ENCODE measurements at places on chromosomes 6 and 20.
A peak's percentile ranks its signal among the peaks of the same experiment; 100 is the strongest.

GRCh38 chr6:1986454-1987243 lies 258.8 kb downstream of the GMDS start:
- no peak for DNase-seq

GRCh38 chr6:132760256-132760655 lies 2.6 kb upstream of the VNN2 start:
- no peak for DNase-seq

- DNase-seq = no peak
Measured at GRCh38 chr20:15333170-15333569, 995.8 kb upstream of the FLRT3 start.

DNA sequence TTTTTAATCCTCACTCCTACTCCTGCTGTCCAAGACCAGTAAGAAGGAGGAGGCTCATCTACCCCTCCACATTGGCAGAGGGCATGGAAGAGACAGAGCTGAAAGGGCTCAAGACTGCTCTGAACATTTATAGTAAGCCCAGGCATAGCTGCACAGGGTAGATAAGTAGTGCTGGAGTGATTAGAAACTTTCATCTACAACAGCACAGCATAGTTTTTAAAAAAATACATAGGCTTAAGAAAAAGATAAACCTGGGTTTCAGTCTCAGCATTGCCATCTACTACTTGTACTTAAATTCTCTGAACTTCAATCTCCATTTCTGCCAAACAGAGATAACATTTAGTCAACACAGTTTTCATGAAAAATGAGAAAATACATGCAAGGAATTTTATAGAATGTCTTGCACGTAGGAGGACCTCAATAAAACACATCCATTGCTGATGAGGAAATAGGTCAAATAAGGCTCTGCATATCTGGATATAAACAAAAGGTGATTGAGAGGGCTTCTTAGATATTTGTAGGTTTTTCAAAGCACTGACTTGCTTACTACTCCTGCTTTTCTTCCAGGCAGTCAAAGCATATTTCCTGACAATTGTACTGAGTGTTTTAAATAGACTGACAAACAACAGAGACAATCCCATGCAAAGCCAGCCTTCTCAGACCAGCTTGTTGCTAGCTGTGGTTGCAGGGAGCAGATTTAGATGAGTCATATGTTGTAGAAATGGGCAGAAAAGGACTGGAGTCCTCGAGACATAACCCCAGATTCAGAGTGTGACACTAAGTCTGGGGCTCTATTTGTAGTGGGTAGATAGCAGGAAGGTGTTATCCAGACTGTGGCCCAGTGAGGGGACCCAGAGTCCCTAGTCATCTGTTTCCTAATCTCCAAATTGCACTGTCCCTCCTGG lies 107.4 kb upstream of the TAB2 start:
- no peak for DNase-seq

DNA sequence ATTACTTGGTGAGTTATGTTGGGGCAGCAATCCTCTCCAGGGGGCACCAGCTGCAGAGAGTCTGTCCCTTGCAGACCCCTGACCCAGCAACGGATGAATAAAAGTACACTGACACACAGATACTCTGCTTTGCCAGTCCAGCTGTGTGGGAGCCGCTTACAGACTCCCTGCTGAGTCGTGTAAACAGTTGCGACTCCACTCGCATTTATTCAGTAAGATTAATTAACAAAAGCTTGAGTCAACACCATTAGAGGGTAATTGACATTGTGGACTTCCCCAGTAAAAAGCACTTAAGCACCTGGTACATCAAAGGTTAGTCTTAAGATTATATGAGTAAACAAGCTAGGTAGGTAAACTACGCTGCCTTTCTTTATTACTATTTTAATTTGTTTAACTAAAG lies 92.0 kb upstream of the TMEM181 start:
- no peak for DNase-seq

- DNase-seq = no peak
Measured at GRCh38 chr6:169864148-169865020, 113.0 kb downstream of the ERMARD start.

- no peak for DNase-seq
Measured at GRCh38 chr6:128350416-128351254, 169.8 kb downstream of the PTPRK start.

DNA sequence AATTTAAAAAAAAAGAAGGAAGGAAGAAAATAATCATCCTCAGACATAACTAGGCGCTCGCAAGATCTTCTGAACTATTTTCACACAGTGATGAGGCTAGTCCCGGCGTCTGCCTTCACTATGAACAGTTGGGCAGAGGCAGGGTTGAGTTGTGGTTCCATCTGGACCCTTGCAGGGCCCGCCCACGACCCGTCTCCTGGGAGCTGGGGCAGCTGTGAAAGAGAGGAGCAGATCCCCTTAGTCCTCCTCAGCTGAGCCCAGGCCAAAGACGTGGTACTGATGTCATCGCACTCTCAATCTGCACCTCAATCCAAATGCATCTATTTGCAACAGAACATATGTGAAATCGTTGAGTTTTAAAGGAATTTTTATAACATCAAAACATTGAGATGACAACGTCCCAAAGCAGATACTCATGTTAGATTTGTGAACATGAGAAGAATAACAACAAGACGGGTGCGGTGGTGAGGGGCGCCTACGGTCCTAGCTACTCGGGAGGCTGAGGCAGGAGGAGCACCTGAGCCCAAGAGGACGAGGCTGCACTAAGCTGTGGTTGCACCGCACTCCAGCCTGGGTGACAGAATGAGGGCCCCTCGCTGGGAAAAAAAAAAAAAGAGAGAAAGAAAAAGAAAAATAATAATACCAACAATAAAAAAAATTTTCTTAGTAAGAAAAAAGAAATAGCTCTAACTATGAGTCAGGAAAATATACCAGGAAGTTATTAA lies 15.3 kb downstream of the TCFL5 start:
- no peak for DNase-seq

DNA sequence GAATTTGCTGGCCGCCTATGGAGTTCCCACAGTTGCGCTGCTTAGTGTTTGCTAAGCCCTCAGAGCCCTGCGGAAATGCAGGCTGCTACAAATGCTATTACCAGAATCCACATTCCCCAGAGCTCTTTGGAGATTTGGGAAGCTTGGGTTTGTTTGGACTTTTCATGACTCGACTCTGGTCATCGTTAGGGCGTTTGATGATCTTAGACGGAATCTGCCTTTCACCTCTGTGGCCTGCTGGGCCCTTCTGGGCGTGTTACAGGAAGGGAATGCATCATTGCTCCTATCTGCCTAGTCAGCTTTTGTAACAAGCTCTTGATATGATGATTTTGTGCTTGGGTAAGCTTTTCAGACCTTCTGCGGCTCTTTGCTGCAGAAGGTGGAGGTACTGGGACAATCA lies 50.8 kb downstream of the EYA2 start:
- no peak for DNase-seq

GRCh38 chr6:124970763-124971162 lies 8.5 kb downstream of the RNF217 start:
- no peak for DNase-seq

GRCh38 chr6:26223228-26223627 lies 136.0 kb downstream of the HFE start:
- peak; percentile 71 for DNase-seq

- no peak for DNase-seq
Measured at GRCh38 chr6:159104163-159104925, 59.6 kb upstream of the TAGAP start.

GRCh38 chr6:70706491-70707123 lies 38.9 kb downstream of the SMAP1 start:
- DNase-seq = no peak

- no peak for DNase-seq
Measured at GRCh38 chr6:157665180-157665579, 157.9 kb upstream of the SNX9 start.

DNA sequence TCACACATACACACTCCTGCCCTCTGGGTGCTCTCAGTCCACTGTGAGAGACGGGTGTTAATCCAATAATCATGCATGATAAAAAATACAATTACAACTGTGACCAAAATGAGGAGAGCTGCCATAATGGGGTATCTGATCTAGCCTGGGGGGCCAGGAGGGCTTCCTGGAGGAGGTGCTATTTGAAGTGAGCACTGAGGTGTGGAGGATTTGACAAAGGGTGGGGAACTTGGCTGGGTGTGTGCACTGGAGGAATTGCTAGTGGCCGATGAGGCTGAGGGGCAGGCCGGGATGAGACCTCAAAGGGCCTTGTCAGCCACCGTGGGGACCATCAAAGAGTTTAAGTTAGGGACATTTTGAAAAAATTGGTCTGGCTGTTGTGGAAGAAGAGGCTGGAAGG lies 34.8 kb downstream of the VSTM2L start:
- DNase-seq = no peak

DNA sequence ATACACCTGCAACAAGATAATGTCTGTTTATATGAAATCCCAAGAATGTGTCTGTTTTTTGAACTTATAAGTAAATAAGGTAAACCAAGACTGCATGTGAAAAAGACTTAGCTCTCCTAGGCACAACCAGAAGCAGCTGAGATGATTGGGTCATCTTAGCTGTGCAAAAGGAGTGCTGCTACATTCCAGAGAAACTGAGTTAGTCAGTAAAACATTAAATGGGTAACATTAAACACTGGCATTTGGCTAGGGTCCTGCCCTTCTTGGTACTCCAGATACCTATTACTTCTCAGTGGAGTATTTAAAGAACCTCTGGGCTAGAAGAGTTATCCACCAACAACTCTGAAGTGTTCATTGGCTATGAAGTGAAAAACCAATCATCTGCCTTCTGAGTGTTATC lies 47.8 kb downstream of the ILRUN start:
- DNase-seq = no peak

- DNase-seq = no peak
Measured at GRCh38 chr20:14478126-14478525, 140.7 kb upstream of the FLRT3 start.

- DNase-seq = no peak
Measured at GRCh38 chr6:53375847-53376246, 27.1 kb upstream of the ELOVL5 start.

GRCh38 chr6:170162775-170163404 lies 128.0 kb downstream of the DLL1 start:
- no peak for DNase-seq

GRCh38 chr20:24337069-24337468 lies 132.4 kb upstream of the SYNDIG1 start:
- no peak for DNase-seq

DNA sequence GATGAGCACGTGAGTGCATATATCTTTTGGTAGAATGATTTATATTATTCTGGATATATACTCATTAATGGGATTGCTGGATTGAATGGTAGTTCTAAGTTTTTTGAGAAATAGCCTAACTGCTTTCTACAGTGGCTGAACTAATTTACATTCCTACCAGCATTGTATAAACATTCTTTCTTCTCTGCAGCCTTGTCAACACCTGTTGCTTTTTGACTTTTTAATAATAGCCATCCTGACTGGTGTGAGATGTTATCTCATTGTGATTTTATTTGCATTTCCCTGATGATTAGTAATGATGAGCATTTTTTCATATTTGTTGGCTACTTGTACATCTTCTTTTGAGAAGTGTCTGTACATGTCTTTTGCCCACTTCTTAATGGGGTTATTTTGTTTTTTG lies 116.3 kb downstream of the ADTRP start:
- DNase-seq = no peak

- DNase-seq = no peak
Measured at GRCh38 chr6:145073811-145074210, 661.5 kb downstream of the EPM2A start.

GRCh38 chr6:14038467-14039437 lies 78.8 kb upstream of the CD83 start:
- DNase-seq = no peak

GRCh38 chr6:84553527-84553926 lies 210.9 kb downstream of the TBX18 start:
- no peak for DNase-seq

- no peak for DNase-seq
Measured at GRCh38 chr20:25378189-25378883, 12.3 kb downstream of the ABHD12 start.

DNA sequence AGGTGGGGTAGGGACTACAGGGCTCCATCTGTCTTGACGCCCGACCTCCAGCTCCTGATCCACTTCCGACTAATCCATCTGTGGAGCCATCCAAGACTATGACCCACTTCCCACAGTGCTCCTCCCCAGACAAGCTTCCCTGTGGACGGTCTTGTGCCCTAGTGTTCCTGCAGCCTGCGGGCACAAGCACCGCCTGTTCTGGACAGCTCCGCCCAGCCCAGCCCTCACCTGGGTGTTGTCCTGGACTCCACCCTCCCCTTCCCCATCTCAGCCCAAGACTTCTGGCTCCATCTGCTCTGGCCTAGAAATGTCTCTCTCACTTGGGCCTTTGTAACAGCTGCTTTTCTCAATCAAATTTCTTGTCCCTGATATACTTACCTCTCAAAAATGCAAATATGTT lies 102.0 kb downstream of the MAFB start:
- DNase-seq = no peak

- no peak for DNase-seq
Measured at GRCh38 chr6:135105710-135106109, 51.1 kb upstream of the HBS1L start.

DNA sequence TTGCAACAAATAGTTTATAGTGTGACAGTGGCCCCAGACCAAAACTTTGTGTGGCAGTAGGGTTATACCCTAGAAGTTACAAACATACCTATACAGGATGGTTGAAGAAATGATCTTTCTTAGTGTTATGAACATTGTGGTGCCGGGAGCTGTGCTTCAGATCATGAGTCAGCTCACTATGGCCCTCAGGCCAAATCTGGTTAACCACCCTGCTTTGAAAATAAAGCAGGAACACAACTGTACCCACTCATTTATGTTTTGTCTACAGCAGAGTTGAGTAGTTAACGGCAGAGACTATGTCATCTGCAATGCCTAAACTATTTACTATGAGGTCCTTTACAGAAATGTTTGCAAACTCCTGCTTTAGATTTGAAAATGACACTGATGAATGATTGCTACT lies 24.3 kb downstream of the AKAP7 start:
- no peak for DNase-seq

DNA sequence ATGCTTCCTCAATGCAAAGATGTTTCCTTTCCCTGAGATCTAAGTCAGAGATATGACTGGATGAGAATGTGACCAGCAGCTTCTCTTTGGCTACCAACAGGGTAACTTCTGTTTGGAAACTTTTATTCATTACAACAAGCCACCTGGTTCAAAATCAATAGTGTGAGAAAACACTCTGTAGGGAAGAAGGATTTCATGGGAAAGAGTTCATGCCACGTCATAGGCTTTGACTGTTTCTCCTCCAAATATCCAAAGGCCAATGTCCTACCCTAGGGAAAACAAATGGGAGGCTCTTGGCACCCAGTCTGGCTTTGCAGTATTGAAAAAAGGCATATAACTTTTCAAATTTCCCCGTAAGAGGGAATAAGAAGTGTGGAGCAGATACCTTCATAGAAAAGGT lies 245.5 kb downstream of the FNDC1 start:
- no peak for DNase-seq

- no peak for DNase-seq
Measured at GRCh38 chr20:33656010-33656782, 5.9 kb upstream of the C20orf144 start.

Data from right renal cortex interstitium (tissue), 3 donors.